BJ (cell line): ENCODE measurements at places on chromosomes 2 and 18.

DNA sequence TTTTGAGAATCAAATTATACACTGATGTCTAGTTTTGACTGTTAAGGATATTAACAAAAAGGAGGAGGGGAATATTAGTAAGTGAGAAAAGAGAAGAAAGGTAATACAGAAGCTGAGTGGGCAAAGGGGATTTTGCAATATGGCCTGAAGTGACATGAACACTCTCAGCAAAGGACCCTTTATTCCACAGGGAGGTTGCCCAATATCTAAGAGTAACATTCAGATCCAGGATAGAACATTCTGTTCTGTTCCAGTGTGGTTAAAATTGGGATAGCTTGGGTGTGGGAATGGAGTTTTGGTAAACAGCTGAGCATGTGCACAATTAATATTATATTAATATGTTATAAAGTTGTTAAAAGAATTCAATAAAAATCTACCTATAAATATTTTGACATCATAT lies 120.1 kb downstream of the ZNF385B start:
- no peak for DNase-seq

DNA sequence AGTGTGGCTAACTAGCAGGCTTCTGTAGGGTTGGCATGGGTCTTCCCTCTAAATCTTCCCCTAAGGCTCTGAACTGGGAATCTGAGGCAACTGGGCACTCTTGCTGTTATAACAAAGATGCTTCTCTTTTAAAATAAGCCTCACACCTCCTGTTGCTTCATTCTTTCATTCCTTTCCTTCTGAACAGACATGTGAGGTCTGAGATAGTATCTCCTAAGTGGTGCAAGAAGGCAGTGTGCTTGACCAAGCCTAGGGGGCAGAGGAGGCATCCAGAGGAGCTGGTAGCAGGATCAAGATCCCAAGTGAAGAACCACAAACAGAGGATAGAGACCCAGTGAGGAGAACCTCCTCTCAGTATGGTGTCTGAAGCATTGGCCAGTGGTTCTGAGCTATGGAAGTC lies 90.9 kb downstream of the TTC27 start:
- no peak for DNase-seq

DNA sequence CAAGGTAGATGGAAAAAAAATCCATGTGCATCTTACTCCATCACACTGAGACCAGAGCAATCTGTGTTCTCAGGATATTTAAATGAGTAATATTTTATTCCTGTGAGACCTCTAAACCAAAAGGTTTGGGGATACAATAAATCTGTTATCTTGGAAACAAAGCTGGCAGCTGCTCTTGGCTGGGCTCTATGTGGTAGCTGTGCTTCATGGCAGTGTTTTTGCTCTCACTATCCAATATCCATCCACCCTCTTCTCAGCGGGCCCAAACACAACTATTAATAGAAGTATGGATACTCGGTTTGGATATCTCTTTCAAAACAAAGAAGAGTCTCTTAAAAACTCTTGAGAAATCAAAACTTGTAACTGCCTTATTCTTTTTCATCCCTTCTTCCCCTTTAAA lies 244.9 kb upstream of the RAB12 start:
- DNase-seq: no peak

- no peak for DNase-seq
Measured at GRCh38 chr2:215149894-215150293, 11.5 kb upstream of the ABCA12 start.

- no peak for DNase-seq
Measured at GRCh38 chr2:54613794-54614257, 109.6 kb upstream of the EML6 start.

- DNase-seq: no peak
Measured at GRCh38 chr18:54765636-54766375, 62.5 kb upstream of the RAB27B start.

DNA sequence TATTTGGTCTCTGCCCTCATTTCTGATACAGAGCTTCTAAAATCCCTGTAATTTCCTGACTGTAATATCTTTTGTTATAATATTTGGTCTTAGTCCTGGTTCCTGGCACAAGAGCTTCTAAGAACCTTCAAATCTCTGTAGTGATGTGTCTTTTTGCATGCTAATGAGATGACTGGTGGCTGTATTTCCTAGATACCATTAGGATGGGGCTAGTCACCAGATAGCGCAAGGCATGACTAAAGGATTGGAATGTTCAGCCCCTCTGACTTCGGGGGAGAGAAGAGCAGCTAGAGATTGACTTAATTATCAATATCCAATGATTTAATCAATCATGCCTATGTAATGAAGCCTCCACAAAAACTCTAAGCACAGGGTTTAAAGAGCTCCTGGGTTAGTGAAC lies 620.8 kb upstream of the ACVR2A start:
- no peak for DNase-seq

DNA sequence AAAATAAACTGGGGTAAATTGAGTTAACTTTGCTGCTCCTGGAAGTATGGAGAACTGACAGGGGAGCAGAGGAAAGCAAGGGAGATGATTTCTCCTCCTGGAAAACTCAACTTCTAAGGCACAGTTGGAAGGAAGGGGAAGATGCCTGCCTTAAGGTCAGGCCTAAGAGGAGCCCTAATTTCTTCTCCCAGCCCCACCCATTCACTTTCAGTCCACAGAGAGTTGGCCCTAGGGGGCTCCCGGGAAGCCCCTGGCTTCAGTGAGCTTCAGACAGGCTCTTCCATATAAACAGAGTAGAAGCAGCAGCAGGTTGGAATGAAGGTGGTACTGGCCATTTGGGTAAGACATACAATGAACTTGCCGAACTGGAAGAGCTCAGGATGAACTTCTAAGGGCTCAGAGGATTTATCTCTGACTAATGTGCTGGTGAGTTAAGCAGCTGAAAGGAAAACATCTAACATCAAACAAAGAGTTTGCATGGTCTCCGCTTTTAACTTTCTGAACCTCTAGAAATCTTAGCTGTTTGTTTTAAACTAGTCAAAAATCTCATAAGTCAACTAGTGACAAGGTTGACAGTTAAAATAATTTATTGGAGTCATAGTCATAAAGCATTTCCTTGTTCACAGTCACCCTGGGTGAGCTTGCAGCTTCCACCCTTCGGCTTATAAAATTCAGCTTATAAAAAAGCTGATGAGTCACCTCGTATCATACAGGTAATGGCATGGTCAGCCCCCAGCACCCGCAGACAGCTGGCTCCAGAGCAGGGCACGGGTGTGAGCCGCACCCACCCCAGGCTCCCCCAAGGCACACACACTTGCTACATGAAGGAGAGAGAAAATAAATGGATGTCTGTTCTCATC lies 9.8 kb downstream of the MALL start:
- peak; percentile 33 for DNase-seq

DNA sequence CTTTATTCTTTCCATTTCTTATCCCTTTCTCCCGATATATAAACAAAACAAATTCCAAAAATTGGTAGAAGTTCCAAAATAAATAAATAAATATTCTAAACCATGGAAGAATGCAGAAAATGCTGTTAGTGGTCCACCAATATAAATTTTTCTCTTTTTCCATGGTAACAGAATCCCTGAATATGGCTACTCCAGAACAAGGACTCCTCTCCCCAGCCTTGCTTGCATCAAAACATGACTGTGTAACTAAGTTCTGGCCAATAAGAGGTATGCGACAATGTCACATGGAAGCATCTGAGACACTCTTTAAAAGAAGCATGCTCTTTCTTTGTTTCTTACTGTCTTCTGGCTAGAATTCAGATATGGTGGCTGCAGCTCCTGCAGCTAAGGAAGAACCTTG lies 325.1 kb upstream of the TANK start:
- peak; percentile 26 for DNase-seq

- DNase-seq: no peak
Measured at GRCh38 chr2:20448246-20448976, 1.5 kb downstream of the RHOB start.

DNA sequence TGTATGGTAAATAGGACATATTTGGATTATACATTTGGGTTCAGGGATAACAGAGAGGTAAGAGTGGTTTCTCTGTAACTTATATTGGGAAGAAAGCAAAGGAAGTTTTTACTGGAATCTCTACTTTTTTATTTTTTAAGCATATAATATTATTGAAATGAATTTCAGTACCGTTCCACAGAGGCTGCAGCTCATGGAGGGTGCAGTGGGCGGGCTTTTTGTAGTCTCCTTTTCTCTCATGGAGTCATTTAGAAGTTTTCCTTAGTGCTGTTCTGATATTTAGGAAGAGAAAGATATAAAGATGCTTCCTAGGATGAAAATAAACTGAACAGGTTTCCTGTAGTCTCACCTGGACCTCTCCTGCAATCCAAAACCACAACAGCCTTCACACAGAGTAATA lies 1153.3 kb upstream of the TMEFF2 start:
- no peak for DNase-seq

DNA sequence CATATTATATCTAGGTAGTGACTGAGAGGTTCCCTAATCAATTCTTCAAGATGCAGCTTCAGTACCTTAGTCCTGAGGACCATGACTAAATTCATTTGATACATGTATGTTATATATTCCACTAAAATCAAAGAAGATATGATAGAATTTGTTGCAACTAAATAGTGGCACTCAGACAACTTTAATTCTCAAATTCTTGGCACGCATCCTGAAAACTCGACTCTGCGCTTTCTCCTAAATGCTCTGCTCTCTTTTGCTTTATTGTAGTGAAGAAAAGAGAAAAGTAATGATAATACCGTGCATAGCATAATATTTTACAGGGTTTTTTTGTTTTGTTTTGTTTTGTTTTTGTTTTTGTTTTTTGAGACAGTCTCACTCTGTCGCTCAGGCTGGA lies 475.3 kb downstream of the ARHGAP15 start:
- no peak for DNase-seq

DNA sequence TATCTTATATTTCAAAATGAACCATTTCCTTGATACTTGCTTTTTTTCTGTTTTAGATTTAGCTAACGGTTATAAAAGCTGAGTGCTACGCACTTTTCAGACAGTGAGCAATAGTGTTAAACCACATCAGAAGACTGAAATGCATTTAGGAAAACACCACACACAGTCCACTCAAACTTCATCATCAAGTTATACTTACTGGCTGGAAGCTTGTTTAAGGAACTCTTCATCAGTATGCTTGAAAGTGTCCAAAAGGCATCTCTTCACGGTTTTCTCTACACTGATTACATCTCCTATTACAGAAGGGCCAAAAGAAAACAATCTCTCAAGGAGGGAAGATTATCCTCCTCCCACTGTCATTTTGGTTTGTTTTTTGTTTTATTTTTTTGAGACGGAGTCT lies 19.7 kb downstream of the ILKAP start:
- no peak for DNase-seq

GRCh38 chr2:233312874-233313273 lies 5.3 kb downstream of the SAG start:
- DNase-seq: no peak

- DNase-seq: no peak
Measured at GRCh38 chr18:47206945-47207637, 30.9 kb upstream of the IER3IP1 start.

- peak; percentile 40 for DNase-seq
Measured at GRCh38 chr18:57698571-57699276, 77.1 kb upstream of the NARS1 start.

GRCh38 chr2:217121565-217121964 lies 261.7 kb upstream of the TNP1 start:
- DNase-seq: no peak

DNA sequence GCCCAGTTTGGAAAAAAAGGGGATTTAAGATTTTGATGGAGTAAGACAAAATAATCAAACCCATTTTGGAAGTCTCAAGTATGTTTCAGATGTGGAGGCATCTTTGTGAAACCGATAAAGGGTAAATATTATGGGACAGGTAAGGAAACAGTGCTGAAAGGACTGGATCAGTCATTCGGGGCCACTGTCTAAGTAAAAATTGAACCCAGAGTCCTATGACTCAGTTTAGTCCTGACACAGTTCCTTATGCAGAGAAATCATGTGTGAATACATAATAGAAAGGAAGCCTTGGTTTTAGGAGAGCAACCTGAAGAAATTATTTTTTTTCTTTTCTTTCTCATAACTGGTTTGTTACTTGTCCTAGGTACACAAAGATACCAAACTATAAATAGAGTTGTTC lies 15.4 kb upstream of the ZEB2 start:
- no peak for DNase-seq

- DNase-seq: no peak
Measured at GRCh38 chr2:134468776-134469175, 214.9 kb downstream of the MGAT5 start.

DNA sequence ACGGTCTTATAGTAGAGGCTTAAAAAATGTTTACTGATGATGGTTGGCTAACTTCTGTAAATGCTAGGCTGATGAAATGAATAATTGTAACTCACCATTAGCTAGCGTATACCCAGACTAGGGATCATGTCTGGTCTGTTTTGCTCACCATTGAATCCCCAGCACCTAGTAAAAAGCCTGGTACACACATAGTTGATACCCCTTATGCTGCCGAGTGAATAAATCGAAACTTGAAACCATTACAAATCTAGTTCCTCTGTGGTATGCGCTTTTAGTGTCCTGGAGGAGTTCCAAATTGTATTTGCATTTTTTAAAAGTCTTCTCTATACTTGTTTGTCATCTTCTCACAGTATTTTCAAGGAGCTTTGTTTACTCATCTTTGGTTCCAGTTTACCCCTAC lies 1.3 kb downstream of the TAF1B start:
- no peak for DNase-seq

DNA sequence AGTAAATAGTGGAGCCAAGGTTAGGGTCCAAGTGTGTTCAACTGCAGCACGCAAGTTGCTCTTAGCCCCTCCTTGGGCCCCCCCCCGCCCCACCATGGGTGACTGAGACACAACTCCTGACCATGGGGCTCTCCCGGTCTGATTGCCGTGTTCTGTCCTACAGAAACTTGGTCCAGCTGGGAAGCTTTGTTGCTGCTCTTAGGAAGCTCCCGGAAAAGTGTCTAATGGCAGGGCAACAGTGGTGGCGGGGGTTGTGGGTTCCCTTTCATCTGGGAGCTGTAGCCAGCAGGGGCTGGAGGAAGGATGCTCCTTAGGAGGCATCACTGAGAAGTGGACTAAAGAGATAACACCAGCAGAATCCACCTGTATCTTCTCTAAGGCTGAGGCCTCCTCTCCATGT lies 111.1 kb downstream of the CYP26B1 start:
- no peak for DNase-seq

GRCh38 chr2:236642584-236643291 lies 73.1 kb downstream of the ACKR3 start:
- DNase-seq: peak; percentile 100

DNA sequence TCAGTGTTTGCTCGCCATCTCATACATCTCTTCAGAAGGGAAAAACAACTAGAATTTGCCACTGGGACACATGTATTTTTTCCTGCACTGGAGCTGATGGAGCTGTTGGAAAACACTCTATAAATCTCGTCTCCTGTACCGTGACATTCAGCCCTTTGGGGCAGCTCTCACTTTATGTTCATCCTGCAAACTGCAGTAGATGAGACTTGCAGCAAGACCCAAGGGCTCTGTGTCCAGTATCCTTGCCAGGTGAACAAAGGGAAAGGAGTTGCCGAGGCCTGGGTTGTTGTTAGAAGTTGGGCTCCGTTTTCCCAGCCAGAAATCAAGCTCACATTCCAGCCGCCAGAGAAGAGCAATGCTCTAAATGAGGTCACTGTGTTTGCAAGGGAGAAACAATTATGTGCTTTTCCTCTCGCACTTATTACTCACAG lies 285.1 kb downstream of the SLC4A3 start:
- DNase-seq: peak; percentile 21
